Left lobe of liver (tissue), 2 donors: ENCODE measurements at places on chromosomes 4 and X.

- DNase-seq = no peak
These were observed 717.6 kb upstream of the HS3ST1 start for GRCh38 chr4:12146339-12146738.

- no peak for DNase-seq
These were observed 2.9 kb downstream of the HPGDS start for GRCh38 chr4:94339779-94340178.

DNA sequence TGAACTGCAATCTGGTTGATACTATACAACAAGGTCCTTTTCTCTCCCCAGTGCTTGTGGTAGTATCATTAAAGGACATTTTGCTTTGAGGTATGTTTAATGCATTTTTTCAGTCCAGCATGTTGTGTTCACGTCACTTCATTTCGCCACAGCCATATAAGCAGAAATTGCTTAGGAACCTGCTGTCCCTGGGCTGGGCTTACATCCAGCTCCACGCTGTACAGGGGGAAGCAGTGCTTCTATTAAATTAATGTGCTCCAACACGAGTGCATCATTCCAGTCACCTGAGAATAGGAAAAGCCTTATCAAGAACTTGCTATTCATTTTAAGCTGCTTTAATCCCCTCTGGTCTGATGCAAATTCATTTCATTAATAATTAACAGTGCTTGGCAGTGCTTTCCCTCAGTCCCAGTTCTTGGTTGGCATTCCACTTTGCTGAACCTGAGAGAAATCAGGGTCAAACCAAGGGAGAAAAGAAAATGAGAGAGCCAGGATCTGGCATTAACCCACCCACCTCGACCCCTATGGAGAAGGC, 47.4 kb upstream of the PTCHD1 start:
- DNase-seq = no peak

GRCh38 chr4:124505211-124505610, 207.3 kb downstream of the ANKRD50 start:
- no peak for DNase-seq

DNA sequence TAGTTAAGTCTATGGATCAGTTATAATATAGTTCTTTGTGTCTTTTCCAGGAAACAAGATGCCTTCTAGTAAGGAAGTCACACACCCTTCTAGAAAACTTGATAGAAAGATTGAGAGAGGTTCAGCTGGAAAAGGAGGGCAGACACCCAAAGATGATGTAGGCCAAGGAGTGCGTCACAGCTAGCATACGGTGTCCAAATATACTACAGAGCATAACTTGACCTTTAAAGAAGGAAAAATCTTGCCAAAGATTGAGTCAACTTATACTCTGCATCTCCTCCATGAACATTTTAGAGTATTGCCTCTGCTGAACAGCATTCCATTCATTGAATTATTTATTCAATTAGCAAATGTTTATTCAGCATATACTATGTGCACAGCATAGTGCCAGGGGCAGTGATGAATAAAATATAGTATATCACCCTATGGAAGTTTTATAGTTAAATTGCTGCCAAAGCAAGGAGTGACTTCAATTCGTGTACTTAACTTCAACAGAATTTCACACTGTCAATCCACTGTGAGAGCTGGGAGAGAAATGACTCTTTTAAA, 51.9 kb upstream of the SLC6A14 start:
- DNase-seq = no peak
